ENCODE measurements at places on chromosomes 2 and 18.

- no peak for DNase-seq
Observed at GRCh38 chr18:9488538-9488937, 13.2 kb downstream of the RALBP1 start.

DNA sequence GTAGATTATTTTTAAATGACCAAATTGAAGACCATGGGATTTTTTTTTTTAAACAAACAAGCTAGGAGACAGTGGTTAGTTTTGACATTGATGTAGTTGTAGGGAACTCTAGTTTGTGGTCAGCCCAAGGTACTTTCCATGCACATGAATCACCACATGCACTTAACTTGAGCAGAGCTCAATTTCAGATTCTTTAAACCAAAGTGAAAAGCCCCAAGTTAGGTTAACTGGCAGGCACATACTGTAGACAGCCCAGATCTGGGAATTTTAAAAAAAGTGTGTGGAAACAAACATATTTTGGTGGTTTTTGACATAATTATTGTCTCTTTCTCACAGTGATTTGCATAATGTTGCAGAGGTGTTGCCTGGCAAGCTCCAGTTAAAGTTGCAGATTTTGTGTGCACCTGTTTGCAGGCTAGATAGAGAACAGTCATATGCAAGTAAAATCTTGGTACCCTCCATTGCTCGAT, 88.4 kb downstream of the BCL2L11 start:
- DNase-seq, result peak; percentile 54

GRCh38 chr2:65053199-65053598, 3.0 kb upstream of the CEP68 start:
- no peak for DNase-seq

- DNase-seq, result no peak
Observed at GRCh38 chr2:175004730-175004979, 526 bp downstream of the CHN1 start.

- DNase-seq, result no peak
Observed at GRCh38 chr2:230657462-230657861, 55.2 kb upstream of the CAB39 start.

- no peak for DNase-seq
Observed at GRCh38 chr18:48293954-48294898, 115.0 kb downstream of the ZBTB7C start.

DNA sequence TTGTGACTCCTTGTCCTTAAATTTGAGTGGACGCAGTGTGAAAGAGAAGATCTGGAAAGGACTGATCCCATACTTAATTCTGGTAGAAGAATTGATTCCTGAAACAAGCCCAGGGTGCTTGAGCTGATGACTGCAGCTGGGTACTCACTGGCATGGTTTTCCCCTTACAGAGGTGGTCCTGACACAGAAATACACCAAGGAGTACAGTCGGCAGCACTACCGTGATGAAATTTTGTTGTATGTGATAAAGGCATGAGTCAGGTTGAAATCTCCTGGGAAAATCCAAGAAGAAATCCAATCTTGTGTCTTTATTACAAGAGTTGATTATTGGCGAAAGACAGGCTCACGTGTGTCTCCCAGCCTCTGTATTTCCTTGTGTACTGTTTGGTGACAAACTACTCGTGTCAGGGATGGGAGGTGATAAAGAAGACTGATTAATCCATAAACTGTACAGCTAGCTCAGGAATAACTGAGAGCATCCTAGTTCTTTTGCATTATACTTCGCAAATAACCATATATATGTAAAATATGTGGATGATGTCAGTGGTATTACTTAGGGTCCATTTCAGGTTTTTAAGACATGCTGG, 76.6 kb downstream of the RAPGEF4 start:
- no peak for DNase-seq

DNA sequence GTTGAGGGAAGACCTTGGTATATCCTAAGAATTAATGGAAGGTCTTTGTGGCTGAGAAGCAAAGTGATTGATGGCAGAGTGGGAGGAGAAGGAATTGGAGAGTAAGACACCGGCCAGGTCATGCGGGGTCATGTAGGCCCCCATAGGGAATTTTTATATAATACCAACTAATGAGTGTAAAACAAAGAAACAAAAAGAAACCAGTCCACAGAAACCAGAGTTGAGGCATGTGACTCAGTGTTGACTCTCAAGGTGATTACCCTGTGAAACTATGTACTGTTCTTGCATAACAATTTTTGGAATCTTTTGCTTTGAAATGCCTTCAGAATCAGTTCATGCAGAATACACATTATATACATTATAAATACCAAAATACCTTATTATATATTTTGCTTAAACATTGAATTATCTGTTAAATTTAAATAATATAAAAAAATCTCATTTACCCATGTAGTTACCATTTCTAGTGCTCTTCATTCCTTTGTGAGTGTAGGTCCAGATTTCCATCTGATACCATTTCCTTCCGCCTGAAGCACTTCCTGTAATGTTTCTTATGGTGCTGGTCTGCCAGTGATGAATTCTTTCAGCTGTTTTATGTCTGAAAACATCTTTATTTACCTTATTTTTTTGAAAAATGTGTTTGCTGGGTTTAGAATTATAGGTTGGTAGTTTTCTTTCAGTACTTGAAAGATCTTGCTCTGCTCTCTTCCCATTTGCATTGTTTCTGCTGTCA, 8.6 kb downstream of the CLIP4 start:
- DNase-seq, result no peak

- DNase-seq, result no peak
Observed at GRCh38 chr18:49926106-49926745, 112.9 kb upstream of the ACAA2 start.

DNA sequence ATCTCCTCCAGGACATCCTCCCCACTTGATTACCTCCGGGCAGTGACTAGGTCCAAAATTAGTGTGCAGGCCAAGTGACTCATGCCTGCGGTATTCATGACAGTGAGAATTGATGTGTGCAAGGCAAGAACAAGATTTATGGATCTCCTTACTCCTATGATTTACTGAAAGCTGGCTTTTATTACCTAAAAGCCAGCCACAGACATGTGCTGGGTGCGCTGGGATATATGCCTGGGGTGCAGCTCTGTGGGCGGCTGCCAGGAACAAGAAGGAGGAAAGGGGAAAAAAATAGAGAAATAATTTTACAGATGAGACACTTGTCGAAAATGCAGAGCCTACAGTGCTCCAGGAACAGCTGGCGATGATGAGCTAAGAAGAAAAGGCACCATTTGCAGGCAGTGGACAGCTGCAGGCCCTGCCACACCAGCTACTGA, 359.3 kb downstream of the CMPK2 start:
- no peak for DNase-seq
